Fibroblast of the conjunctiva (primary cell): ENCODE measurements at places on chromosomes 5 and 9.

GRCh38 chr5:76585783-76586217, 37.4 kb downstream of the F2RL2 start:
- no peak for DNase-seq

- no peak for DNase-seq
Observed at GRCh38 chr9:136529516-136530460, 16.1 kb downstream of the NOTCH1 start.

DNA sequence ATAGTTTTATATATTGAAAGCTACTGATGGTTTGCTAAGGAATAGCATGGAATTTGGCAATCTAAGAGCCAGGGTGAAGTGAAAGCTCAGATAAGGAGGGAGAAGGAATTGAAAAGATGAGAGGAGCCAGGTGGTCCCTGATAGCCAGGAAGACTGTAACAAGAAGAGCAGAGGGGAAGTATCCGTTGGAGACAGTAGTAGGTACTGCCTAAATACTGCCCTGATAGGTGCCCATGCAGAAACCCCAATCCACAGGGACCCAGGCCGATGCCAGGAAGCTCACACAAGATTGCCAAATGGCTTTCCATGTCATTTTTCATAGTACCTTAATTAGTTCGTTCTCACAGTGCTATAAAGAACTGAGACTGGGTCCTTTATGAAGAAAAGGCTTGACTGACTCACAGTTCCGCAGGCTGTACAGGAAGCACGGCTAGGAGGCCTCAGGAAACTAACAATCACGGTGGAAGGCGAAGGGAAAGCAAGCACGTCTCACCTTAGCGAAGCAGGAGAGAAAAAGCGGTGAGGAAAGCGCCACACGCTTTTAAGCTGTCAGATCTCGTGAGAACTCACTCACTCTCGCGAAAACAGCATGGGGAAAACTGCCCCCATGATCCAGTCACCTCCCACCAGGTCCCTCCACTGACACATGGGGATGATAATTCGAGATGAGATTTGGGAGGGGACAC, 13.0 kb downstream of the ACTL7B start:
- DNase-seq: no peak

- peak; percentile 57 for DNase-seq
Observed at GRCh38 chr5:9519537-9519936, 26.3 kb downstream of the SEMA5A start.
